ENCODE measurements at places on chromosomes 3 and 15.

DNA sequence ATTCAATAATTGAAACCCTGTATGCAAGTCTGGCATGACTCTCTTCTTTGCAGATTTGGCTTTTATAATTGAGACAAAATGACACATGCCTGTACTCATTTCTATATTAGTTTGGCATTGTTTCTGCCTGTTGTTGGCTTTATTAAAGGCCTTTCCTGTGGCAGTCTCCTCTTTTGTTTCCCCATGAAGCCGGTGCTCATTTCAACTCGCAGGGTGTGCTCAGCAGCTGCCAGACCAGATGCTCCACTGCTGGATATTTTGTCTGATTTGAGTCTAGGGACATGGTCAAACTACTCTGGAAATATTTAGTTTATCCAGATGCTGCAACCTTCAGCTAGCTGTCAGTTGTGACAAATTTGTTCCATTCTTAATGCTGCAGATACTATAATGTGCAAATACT lies 445.3 kb downstream of the NAALADL2 start:
- DNase-seq, result no peak

DNA sequence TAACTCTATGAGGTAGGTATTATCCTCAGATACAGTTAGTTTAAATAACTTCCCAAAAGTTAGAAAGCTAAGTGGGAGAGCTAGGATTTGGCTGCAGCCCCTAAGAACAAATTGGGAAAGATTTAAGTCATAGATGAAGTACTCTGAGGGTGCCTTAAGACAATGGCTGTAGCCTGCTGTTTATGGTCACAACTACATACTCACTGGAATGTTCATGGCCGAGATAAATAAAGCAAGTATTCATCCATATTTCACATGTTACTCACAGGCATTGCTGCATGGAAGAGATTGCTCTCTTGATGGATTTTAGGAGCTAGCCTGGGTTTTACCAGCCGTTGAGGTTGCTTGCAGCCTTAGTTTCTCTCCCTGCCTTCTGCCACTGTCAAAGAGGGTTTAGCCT lies 145.0 kb downstream of the CMSS1 start:
- DNase-seq, result no peak

- no peak for DNase-seq
These were observed 25.7 kb upstream of the APH1B start for GRCh38 chr15:63251701-63252100.

DNA sequence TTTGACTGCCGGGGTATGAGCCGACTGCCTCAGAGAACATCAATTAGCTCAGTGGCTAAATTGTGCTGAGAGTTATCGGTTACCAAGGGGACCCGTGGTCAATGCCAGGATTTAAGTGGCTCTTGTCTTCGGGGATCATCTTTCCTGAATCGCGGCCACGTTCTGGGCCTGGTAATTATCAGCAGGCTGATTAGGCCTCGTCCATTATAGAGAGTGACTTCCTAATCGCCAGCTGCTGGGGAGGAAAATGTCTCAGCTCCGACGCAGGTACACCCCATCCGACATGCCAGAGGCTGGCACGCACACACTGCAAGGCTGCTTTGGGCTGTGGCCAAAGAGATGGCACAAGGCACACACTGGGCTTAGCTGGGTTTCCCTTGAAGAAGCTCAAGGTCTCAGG lies 10.6 kb downstream of the TRH start:
- no peak for DNase-seq

DNA sequence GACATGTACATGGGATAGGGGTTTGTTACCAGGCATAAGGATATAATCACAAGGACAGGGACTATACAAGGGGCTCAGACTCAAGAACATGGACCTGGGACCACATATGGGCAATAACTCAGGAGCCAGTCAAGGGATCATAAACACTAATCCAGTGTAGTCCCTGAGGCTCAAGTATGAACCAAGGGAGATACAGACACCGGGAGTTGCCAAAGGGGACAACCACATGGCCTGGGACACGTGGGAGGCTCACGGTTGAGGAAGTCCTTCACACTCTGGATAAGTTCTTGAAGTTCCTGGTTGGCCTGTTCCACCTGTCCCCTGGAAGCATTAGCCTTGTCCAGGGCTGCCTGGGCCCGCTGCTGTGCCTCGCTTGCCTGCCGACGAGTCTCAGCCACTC lies 1.8 kb upstream of the USP19 start:
- DNase-seq, result no peak

Measured in CD4-positive, alpha-beta T cell treated with Interferon alpha-2 for 1 hour (primary cell).